Cortex of kidney (tissue), 1 donor: ENCODE measurements at places on chromosomes 3 and 15.

GRCh38 chr15:48090115-48090514, 30.7 kb upstream of the SLC24A5 start:
- no peak for DNase-seq

- DNase-seq: no peak
Measured at GRCh38 chr3:186464424-186465093, 79.6 kb downstream of the CRYGS start.

DNA sequence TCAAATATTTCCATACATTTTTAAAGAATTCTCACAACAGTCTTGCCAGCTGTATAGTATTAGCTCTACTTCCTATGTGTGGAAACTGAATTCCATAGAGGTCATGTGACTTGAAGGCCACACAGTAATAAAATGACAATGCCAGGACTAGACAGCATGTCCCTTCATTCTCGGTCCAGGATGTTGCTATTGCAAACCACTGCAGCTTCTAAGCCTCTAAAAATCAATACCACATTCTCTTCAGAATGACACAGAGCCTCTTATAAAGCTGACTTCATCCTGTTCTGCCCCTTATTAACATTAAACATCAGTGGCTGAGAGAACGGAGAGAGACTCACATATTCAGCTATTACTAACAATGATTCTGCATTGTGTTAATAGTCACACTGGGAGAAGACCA, 240.3 kb upstream of the PEX5L start:
- no peak for DNase-seq

DNA sequence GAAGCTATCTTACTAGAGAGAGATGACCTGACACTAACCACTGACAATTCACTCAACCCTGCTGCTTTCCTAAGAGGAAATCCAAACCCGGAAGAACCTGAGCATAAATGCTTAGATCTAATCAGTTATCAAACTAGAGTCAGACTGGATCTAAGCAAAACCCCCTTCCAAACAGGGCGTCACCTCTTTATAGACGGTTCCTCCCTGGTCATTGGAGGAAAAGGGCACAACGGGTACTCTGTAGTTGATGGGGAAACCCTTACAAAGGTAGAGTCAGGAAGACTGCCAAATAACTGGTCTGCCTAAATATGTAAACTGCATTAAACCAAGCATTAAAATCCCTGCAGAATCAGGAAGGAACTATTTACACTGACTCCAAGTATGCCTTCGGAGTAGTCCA, 41.3 kb upstream of the FSTL1 start:
- no peak for DNase-seq

DNA sequence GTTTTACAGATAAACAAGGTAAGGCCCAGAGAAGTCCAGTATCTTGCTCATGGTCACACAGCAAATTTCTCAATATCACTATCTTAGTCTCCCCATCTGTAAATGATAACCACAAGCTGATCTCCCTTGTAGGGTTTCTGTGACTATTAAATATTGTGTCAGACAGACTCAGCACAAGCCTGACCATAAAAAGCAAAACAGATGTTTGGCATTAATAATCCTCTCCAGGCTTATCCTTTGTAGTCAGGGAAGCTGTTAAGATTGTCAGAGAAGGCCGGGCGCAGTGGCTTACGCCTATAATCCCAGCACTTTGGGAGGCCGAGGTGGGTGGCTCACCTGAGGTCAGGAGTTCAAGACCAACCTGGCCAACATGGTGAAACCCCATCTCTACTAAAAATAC, 173.2 kb upstream of the PRICKLE2 start:
- no peak for DNase-seq

- no peak for DNase-seq
Measured at GRCh38 chr15:35705030-35705883, 159.3 kb upstream of the DPH6 start.

DNA sequence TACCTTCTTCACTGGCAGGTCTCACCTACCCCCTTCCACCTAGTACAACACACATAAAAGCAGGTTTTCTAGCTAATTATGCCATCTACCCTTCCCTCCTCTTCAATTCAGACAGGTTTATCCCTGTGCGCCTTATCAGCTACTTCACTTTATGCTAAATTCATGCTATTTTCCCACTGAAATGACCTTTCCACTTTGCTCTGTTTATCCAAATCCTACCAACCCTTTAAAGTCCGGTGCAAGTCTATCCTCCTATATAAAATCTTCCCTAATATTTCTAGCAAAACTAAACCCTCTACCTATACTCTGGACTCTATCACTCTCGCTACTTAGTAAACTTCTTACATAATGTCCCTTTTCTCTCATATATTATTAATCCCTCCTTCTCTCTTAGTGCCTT, 6.0 kb downstream of the USF3 start:
- no peak for DNase-seq

DNA sequence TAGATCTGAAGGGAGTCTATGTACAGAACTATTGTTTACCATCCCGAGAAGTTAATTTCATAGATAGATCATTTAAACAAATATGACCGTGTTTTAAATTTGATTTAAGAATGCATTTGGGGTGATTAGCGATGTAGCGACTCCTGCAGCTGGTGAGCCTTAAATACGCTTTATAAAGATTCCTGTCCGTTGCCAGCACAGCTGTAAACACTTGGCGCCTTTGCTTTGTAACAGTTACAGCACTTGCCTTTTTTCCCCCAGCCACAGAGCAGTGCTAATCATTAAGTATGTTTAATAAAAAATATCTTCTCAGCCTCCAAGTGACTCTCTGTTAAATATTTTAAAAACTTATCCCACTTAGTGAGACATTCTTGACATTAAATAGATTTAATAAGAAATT, 333.8 kb downstream of the FEZF2 start:
- DNase-seq: no peak

GRCh38 chr3:464255-464654, 267.7 kb downstream of the CHL1 start:
- no peak for DNase-seq

GRCh38 chr3:181568693-181569092, 143.0 kb upstream of the SOX2 start:
- DNase-seq: no peak

GRCh38 chr3:149023951-149024350, 32.6 kb downstream of the GYG1 start:
- no peak for DNase-seq

GRCh38 chr3:4754180-4755086, 224.8 kb upstream of the BHLHE40 start:
- no peak for DNase-seq

- DNase-seq: no peak
Measured at GRCh38 chr15:60639502-60639901, 160.6 kb upstream of the ICE2 start.

DNA sequence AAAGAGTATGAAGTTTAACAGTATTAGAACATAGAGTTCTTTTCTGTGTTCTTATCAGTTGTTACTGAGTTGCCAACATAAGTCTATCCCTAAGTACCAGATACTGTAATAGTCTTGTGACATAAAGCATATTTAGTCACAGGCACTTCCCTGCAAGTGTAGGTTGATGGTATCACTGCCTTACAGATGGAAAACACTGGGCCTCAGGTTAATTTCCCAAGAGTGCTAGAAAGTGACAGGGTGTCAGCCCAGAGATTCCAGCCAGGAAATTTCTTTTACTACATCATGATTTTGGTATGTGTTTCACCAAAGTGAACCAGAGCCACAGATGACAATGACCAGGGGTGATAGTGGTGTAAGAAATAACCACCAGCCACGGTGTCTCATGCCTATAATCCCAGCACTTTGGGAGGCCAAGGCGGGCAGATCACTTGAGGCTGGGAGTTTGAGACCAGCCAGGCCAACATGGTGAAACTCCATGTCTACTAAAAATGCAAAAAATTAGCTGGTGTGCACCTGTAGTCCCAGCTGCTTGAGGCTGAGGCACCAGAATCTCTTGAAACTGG, 3.2 kb downstream of the EIF1B start:
- no peak for DNase-seq

DNA sequence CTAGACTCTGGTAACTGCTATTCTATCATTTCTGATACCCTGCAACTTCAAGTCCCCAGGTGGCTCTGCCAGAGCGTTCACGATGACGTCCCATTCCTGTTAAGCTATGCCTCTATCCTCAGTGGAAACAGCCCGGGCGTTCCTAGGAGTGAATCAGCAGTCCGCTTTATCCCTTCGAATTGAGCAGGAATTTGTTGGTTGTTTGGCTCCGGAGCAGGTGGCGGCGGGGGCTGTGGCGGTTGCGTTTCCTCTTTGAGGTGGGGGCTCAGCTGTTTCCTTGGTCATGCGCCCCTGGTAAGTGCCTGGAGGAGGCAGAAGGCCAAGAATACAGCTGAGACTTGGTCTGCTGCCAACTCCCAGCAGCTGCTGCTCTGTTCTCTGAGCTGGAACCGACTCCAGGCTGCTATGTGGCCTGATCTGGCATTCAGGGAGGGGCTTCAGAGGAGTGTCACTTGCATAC, 25.2 kb downstream of the ARPP21 start:
- no peak for DNase-seq

DNA sequence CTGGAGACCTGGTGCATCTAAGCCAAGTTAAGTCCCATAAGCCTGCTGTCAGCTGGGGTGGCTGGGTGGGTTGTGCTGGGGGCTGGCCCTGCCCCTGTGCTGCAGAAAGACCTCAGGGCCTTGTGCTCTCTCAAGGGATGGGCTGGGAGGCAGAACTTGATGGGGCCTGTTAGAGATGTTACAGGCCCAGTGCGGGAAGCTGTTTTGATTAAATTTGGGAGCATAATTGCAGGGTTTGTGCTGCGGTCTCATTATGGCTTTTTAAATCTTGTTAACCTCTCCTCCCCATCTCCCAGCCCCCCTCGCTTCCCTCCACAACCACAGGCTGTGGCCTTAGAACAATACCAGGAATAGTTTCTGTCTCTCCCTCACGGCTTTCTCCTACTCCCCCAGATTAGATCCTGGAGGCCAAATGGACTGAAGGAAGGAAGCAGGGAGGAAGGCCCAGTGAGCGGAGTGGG, 87.6 kb upstream of the TLE3 start:
- no peak for DNase-seq

- DNase-seq: no peak
Measured at GRCh38 chr3:72043204-72044133, 258.5 kb upstream of the PROK2 start.

DNA sequence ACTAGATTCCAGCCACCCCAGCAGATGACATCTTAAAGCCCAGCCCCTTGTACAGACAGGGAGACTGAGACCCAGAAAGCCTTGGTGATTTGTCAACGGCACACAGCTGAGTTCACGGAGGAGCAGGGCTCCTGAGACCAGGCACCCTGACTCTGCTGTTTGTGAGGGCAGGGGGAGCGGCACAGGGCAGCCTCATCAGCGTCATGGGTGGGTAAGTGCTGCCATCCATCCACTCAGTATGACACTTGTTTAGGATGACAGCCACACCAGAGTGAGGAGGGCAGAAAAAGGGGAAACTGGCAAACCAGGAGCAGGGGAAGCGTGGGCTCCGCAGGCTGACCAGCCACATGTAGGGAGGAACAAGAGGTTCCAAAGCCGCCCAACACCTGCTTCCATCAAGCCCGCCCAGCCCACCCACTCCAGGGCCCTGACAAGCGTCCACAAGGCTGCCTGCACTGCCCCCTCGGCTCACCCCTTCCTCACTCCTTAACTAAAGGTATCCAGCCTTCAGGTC, 19.9 kb downstream of the RBPMS2 start:
- no peak for DNase-seq

DNA sequence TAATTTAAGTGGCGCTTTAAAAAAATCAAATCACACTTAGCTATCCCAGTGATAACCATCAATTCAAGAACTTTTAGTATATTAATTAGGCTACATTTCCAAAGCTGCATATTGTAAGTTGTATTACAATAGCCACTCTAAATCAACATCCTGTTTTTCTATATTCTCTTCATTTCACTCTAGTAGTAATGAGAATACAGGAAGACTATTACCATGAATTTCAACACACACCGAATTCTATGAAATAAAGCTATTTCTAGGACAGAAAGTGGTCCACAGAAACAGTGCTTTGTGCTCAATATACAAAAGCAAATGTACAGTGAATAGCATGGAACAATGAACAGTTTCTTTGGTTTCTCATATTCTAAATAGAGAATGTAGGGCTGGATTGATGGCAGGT, 24.6 kb downstream of the TRAT1 start:
- no peak for DNase-seq

- DNase-seq: no peak
Measured at GRCh38 chr15:52196891-52197290, 5.7 kb upstream of the GNB5 start.

GRCh38 chr3:2978977-2979732, 131.0 kb downstream of the IL5RA start:
- no peak for DNase-seq

DNA sequence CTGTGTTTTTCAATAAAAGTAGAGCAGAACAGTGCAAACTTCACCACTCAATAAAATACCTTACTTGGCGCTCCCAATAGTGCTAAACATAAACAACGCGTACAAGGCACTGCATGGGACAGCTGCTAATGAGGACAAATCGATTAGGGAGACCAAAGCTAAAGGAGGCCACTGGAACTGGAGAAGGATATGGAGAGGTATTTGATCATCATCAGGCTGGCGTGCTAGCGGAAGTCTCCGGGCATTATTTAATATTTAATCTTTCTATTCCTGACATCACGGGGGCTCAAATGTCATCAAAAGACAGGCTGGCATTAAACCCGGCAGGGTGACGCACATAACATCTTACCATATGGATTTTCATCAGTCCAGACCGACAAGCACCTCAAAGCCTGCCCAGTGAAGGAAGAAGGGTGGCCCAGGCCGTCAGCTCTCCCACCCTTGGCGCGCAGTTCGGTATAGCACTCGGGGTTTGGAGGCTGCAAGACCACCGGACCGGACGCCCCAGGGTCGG, 604 bp downstream of the CCPG1 start:
- DNase-seq: no peak

DNA sequence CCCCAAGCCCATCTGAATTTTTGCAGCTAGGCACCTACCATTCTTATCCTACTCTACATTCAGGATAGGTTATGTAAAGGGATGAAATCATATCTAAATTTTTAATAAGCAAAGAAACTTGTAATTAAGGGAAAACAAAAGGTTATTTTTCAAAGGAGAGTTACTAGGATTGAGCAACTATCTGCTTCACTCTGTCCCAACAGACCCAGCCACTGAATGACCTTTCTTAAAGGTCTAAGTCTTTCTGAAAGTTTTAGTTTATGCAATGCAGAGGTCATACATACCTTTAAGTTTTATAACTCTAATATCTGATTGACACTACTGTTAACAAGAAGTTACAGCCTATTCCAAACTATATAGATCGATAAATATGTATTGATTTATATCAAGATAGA, 209.2 kb upstream of the CTNNB1 start:
- DNase-seq: no peak
